ENCODE measurements at places on chromosomes 7 and 10.

DNA sequence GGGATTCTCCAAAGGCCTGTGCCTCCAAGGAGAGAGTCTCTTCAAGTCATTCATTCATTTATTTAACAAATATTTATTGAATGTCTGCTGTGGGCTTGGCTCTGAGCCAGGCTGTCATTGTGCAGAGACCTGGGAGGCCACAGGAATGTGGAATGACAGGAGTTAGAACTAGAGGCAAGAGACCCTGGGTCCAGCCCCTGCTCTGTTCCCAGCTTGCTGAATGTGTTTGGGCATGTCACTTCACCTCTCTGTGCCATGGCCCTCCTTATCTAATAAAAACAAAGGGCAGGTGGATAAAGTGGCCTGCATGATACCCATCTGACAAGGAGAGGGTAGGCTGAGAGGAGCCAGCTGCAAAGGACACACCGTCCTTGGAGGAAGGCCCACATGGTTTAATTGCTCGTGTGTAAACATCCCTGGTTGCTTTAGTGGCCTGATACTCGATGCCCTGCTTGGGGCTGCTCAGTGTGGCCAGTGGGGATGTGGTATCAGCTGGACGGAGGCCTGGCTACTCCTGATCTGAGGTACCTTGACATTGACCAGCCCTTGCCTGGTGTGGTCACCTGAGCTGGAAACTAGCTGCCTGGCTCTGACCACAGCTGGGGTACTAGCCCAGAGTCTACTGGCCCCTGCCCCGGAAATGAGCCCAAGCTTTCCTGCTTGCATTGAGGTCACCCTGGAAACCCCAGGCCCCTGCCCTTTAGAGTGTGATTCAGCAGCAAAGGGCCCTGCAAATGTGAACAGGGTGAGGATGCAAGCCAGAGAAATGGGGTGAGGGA is 116.2 kb downstream of the CDH23 start:
- no peak for DNase-seq

GRCh38 chr10:126536656-126537055 is 133.8 kb downstream of the C10orf90 start:
- no peak for DNase-seq

GRCh38 chr7:16758631-16759611 is 5.4 kb downstream of the TSPAN13 start:
- DNase-seq = no peak

DNA sequence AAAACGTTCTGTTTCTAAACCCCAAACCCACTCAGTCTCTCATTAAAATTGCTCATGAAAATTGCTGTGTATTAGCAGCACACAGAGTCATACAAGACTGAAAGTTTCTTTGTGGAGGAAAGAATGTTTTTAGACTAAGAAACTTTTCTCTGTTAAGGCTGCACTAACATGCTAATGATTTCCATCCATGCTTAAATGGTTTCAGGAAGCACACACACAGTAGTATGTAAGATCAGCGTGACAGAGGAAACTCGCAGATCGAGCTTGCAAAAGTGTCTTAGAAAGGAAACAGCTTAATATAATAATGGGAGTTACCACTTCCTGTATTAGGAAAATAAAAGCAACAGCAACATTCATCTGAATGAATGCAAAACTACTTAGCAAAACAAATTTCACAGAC is 112.7 kb downstream of the ICA1 start:
- no peak for DNase-seq

GRCh38 chr10:86956195-86956847 is 1.1 kb downstream of the MMRN2 start:
- DNase-seq = no peak

DNA sequence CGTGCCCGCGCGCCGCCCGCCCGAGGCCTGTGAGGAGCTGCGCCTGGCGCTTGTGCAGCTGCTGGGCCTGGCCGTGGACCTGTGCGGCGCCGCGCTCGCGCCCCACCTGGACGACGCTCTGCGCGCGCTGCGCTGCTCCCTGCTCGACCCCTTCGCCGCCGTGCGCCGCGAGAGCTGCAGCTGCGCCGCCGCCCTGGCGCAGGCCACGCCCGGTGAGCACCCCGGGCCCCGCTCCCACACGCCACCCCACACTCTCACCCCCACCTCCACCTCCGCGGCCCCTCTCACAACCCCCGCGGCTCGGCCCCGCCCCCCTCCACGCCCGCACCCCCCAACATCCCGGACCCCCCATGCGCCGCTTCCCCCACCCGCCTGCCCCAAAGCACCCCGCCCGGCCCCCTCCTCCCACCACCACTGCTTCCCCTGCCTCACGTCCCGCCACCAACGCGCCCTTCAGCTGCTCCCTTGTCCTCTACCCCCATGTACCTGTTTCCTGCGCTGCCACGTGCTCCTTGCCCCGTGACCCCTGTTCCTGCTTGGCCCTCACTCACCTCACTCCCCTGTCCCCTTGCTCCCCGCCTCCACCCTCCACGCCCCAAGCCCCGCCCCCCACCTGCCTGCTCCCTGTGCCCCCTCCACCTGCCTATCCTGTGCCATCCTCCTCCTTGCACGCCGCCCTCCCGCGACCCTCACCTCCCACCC is at the start of gene PRKAR1B:
TSS of gene PRKAR1B (minus strand) at position 178 of the 702 bp plus-strand sequence. CDS start 15,776 bp downstream, outside the sequence.
- no peak for DNase-seq

GRCh38 chr7:42097752-42098151 is 139.3 kb downstream of the GLI3 start:
- no peak for DNase-seq

DNA sequence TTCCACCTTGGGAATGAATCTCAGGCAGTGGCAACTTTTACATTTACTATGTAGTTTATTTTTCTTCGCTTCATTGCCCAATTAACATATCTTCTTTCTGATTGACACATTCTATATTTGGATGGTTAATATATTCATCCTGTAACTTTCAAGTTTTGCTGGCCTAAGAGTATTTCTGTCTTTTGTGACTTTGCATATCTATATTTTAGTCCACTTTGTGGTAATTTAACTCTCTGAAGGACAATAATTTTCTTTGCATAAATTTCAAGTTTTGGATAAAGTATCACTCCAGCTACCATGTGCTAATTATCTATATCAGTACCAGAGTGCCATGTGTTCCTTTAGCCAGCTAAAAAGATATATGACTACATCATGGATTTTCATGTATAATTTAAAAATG is 151.5 kb upstream of the KAT6B start:
- DNase-seq = no peak

Data from kidney glomerular epithelial cell (primary cell).